ENCODE measurements at places on chromosomes 3 and 15.

DNA sequence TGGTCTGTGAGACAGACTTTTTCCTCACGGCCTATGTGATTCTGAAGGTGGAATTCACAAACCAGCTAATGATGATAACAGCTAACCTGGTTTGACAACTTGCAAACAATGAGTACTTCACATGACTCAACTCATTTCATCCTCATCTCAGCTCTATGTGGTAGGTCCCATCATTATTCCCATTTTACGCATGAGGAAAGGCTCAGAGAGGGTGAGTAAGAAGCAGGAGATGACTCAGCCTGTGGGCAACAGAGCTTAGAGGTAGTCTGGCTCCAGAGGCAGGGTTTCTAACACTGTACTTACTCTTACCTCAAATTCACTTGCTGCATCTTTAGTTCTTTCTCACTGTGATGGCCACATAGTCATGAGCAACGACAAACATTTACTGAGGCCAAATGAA is 25.8 kb upstream of the PSMD6 start:
- DNase-seq = no peak

DNA sequence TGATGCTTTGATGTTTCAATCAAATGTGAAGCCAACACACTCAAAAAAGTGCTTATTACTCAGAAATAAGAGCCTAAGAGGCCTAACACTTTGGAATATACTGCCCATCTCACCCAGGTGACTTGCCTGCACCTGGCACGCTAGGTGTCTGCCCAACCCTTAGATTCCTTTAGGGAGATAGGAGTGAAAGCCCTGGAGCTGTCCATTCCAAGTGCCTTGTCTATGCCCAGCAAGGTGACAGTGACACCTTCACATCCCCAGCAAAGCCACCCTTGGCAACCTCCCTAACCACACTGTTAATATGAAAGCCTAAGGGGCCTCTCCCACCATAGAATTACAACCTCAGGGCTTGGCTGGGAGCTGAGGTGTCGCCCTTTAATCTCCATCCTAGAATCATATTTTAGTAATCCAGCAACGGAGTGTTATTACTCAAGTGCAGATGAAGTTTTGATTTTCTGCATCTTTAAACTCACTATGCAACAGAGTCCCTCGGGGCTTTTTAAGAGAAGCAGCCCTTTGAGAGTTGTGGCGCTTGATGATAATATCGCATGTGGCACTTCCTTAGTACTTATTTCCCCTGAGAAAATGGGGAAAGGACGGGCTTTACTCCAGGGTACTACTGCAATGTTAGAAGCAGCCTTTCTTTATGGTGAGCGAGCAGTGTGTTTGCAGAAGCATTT is 24.8 kb downstream of the ATP10A start:
- DNase-seq = no peak

DNA sequence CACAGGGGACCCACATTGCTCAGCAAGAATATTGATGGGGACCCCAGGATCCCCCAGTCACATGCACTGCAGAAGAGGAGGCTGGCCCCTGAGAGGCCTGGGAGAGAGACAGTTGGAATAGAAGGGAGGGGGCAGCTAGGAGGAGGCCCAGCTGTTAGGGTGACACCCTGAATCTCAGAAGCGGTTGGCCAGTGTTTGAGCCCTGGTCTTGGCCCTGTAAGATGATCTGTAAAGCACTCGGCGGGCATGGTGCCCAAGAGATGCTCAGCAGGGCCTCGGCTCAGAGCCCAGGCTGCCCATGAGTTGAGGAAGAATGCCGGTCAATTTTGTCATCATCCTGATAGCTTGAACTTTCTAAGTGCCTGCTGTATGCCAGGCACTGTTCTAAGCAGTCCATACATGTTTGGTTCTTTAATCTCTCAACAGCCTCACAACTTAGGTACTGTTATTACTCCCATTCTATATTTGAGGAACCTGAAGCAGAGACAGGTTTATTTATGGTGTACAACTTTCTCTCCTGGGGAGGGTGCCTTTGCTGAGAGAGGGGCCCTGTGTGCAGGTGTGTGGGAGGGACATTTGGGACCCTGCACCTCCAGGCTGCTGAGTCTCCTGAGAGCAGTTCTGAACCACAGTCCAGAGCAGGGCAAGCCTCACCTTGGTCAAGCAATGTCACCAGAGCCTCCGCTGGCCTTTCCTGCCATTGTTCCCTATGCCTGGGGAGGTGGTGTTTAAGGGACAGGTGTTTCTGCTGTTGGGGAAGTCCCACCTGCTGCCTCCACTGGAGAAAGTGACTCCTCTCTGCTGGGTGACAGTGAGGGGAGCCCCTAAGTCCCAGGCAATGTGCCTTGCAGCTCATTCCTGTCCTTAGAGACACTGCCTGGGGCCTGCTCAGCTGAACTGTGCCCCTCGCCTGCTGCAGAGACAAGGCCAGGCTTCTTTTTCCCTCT is 26.0 kb downstream of the SLC6A6 start:
- no peak for DNase-seq

DNA sequence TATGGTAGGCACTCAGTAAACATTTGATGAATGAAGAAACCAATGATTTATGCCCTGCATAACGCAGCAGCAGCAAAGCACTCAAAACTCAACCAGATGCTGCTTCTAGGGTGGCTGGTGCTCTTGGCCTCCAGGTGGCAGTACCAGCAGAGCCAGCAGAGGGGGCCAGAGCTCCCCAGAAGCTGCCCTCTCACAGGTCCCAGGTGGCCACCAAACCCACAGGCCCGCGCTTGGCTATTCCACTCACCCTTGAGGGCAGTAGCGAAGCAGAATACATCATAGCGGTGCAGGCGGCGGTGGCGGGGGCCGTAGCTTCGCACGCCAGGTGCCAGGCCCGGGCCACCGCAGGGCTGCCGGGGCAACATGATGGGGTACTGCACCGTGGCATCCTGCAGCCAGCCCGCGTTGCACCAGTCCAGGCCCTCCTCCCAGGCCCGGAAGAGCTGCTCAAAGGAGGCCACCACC is 16.6 kb downstream of the HAPLN3 start:
- DNase-seq = peak; percentile 77

- no peak for DNase-seq
Measured at GRCh38 chr3:127211118-127212060, 18.5 kb downstream of the PRR23E start.

- DNase-seq = no peak
Measured at GRCh38 chr15:90191344-90191687, 9.8 kb upstream of the SEMA4B start.

DNA sequence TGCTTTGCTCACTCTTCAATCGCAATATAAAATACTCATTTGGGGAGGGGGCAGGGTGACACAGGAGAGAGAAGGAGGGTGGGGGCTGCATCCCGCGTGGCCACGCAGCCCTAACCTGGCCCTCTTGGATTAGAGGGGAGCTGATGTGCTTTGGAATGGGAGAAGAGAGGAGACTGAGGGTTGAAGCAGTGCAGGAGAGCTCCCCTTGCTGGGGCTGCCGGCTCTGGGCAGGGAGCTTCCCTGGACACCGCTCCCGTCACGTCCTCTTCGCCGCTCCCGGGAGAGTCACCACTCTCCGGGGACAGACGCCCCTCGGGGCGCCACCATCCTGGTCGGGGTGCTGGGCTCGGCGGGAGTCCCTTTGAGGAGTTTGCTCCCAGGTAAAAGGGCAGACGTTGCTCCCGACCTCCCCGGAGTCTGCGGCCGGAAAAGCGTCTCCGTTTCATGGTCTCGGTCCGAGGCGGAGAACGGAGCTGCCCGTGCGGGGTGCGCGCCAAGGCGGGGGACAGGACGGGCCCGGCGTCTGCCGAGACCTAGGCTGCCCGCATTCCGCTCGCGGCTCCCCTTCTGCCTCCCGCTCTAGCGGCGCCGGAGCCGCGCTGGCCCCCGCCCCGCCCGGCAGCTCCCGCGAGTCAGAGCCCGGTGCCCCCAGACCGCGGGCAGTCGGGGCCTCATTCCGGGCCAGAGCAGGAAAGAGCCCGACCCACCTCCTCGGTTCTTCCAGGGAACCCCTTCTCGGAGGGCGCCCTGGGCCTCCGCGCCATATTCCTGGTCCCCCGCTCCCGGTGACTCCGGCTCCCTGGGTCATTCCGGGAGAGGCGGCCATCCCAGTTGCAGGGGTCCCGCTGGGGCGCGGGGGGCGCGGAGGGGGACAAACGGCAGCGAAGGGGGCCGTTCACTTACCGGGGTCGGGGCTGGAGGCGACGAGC is 603 bp downstream of the SLC7A14 start:
- no peak for DNase-seq

DNA sequence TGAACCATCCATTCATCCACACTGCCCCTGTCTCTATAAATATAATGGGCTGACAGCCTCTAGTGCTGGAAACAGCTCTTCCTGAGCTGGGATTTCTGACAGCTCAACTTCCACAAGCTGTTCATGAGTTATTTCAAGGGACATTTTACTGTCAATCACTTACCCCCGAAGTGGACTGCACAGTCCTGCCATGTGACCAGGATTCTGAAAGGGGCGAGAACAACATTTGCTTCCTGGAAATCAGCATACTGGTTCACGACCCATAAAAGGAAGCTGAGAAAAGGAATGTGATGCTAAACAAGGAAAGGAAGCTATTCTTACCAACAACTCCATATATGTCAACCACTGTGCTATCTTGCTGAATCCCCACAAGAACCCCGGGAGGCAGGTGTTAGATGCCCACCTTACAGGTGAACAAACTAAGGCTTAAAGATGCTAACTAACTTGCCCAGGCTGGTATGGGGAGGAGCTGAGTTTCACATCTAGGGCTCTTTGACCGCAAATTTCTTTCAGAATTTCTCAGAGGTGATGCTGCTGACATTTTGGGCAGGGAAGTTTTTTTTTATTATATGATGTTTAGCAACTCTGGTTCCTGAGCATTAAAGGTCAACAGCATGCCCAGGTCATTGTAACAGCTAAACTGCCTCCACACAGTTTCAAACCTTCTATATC is 16.5 kb upstream of the REC114 start:
- no peak for DNase-seq

GRCh38 chr3:195421400-195421799 is 21.4 kb downstream of the ACAP2 start:
- no peak for DNase-seq

- DNase-seq = no peak
Measured at GRCh38 chr15:64897345-64897985, 14.2 kb upstream of the ANKDD1A start.

DNA sequence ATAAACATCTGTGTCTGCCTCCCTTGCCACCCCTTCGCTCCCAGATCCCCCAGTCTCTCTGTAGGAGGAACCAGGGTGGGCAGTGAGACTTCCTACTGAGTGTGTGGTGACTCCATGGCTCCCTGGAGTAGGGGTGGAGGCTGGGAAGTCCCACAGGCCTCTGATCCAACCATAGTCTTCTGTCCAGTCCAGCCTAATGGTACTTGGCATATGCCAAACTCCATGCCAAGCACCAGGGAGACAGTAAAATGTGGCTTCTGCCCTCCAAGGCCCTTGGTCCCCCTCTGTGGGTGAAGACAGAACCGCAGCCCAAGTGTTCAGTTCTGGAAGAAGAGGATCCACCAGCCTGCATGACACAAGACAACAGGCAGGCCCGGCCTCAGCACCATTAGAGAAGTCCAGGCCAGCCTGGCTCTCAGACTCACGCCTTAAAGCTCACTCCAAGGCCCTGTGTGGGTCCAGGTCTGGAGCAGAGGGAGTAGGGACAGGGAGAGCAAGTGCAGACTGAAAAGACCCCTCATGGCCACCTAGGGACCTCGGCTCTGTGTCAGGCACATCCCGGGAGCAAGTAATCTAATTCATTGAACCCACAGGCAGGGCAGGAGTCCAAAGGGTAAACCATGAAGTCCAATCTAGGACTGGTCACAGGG is 112.7 kb downstream of the ETFA start:
- peak; percentile 65 for DNase-seq

- no peak for DNase-seq
Measured at GRCh38 chr3:151199554-151200438, 3.2 kb downstream of the GPR171 start.

GRCh38 chr3:110821586-110821985 is 250.0 kb upstream of the NECTIN3 start:
- no peak for DNase-seq

- no peak for DNase-seq
Measured at GRCh38 chr15:84911879-84912660, 27.6 kb downstream of the SLC28A1 start.

DNA sequence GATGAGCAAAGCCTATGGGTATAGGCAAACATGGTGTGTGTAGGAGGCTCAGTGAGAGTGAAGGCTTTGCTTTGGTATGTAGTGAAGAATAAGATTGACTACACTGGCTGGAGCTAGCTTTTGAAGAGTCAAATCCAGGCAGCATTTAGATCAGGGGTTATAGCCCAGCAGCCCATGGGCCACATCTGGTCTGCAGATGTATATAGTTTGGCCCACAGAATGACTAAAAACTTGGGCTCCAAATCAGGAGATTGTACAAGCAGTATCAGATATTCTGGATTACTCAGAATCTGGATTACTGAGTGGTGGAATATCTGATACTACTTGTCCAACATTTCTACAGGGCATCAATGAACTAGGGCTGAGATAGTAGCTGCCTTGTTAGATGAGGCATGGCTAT is 92.9 kb upstream of the FGF7 start:
- DNase-seq = no peak

- DNase-seq = no peak
Measured at GRCh38 chr3:49602877-49603411, 48.7 kb downstream of the BSN start.

DNA sequence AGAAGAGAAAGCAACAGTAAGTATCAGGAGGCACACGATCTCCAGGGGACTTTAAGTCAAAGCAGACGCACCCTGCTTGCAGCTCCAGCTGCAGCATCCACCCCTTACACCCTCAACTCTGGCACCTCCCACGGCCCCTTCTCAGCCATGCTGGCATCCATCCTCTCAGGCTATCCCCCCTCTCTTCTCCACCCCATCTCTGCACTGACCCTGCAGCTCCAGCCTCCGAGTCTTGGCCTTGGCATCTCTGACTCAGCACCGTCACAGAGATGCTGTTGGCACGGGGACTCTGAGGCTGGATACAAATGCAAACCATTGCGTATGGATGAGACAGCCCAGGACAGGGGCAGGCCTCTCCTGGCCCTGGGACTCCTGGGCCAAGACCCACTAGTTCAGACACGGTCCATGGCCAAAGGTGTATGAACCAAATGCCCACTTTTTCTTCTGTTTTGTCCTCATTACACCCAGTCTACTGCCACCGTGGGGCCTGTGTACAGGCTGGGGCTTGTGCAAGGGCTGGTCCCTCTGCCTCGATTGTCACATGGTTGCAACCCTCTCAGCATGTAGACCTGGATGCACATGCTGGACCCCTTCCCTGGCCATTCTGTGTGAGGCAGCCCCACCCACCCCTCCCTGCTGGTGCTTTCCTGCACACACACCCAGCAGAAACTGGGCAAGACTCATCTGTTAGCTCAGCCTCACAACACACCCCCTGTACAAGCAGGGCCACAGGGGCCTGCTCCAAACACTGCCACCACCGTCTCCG is 18.7 kb upstream of the ZXDC start:
- no peak for DNase-seq

All from RWPE2 (cell line).